Ammon's horn (tissue), 1 donor: ENCODE measurements at places on chromosomes 7 and 10.

GRCh38 chr7:1646957-1647891 is 22.9 kb upstream of the ELFN1 start:
- no peak for DNase-seq

DNA sequence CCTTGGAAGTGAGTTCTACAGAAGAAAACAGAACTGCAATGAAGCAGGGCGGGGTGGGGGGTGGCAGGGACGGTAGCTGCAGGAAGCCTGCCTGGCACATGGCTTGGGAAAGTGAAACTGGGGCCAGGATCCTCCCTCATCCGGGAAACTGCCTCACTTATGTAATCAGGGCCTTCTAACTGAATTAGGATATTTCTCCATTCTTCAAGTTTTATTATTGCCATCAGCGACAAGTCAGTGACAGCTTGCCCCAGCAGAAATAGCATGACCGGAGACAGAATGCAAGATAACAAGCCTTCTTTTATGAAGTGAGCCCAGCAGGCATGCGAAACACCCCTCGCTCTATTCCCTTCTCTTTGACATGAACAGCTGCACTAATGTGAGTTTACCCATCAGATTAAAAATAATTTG is 77.5 kb upstream of the CACUL1 start:
- peak; percentile 73 for DNase-seq

DNA sequence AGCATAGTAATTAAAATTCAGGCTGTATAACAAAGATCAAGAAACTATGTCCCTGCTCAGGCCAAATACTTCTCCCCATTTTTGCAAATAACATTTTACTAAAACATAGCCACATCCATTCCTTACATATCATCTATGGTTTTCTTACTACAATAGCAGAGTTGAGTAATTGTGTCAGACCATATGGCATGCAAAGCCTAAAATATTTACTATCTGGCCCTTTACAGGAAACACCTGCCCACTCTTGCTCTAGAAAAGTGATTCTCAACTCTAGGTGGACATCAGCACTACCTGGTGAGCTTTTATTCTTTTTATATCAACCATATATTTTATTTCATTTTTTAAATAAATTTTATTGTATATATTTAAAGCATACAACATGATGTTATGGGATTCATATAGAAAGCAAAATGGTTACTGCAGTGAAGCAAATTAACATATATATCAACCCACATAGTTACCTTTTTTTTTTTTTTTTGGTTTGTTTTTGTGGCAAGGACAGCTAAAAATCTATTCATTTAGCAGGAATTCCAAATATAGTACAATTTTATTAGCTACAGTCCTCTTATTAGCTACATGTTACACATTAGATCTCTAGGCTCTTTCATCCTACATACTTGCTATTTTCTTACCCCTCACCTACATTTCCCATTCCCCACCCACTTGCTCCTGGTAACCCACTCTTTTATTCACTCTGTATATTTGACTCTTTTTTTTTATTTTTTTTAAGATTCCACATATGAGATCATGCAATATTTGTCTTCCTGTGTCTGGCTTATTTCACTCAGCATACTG is 19.6 kb downstream of the ABI1 start:
- DNase-seq, result no peak

DNA sequence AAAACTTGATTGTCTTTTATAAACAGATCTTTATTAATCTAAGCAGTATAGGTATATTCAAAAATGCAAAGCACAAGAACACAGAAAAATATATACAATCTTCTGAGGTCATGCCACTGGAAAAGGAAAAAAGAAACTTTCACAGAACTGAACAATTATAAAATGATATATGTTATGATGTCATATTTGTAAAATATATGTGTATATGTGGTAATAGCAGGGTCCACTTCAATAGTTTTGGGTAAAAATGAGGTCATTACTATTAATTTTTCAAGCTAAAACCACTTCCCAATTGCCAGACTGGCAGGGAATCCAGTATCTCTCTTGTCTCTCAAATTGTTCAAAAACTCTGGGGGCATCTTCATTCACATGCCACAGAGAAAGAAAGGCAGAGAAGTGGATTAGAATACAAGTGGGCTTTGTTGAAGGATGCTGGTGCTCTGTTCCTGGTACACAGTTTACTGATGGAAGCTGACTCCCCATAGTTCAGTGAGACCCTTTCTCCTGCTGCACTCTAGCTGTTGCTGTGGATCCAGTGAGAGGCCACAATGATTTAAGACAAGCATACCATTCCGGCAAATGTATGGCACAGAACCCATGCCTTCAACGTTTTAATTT is 19.7 kb downstream of the CTNNA3 start:
- peak; percentile 33 for DNase-seq

DNA sequence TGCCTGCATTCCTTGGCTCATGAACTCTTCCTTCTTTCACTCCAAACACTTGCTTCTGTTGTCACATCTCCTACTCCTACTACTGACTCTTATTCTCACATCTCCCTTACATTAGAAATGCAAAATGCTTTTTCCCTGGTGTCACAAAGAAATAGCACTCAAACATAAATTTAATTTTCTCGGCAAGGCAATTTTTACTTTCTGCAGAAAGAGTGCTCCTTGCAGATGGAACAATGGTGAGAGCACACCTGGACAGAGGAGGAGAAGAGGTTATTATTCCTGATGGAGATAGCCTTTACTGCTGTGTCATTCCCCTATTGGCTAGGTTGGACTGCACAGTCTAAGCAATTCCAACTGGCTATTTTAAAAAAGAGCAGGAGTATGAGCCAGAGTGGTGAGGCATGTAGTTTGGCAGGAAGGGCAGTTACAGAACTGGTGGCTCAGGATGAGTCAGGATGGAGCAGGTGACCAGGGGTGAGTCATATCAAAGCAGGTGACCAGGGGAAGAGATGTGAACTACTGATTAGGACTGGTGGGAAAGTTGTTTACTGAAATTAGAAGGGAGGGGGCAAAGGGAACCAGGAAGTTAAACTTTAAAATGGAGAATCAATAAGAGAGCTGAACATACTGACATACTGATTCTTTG is 52.9 kb downstream of the CYP2C9 start:
- DNase-seq, result no peak

GRCh38 chr10:10644676-10645385 is 372.8 kb upstream of the CELF2 start:
- DNase-seq, result no peak

GRCh38 chr7:141073641-141074161 is at the start of gene TMEM178B:
Gene TMEM178B (plus strand): TSS chr7:141074064.
- DNase-seq, result no peak

DNA sequence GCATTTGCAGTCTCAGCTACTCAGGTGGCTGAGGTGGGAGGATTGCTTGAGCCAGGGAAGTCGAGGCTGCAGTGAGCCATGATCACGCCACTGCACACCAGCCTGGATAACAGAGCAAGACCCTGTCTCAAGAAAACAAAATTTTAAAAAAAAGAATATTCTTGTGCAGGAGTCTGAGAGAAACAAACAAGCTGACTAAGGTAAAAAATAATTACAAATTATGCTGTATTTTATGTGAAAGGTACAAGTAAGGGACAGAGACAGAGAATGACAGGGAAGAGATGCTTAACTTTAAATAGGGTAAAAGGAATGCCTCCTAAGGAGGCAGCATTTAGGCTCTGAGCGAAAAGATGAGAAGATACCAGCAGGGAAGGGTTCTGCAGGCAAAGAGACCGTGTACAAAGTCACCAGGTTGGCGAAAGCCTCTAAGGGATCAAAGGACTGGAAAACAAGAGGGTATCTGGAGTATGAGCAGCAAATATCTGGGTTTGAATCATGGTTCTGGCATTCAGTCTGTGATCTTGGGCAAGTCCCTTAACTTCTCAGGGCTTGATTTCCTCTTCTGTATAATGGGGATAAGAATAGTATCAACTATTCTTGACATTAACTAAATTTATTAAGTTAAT is 106.2 kb upstream of the RHOBTB1 start:
- DNase-seq, result no peak

- no peak for DNase-seq
These were observed 56.5 kb downstream of the ST7 start for GRCh38 chr7:117009705-117010361.

DNA sequence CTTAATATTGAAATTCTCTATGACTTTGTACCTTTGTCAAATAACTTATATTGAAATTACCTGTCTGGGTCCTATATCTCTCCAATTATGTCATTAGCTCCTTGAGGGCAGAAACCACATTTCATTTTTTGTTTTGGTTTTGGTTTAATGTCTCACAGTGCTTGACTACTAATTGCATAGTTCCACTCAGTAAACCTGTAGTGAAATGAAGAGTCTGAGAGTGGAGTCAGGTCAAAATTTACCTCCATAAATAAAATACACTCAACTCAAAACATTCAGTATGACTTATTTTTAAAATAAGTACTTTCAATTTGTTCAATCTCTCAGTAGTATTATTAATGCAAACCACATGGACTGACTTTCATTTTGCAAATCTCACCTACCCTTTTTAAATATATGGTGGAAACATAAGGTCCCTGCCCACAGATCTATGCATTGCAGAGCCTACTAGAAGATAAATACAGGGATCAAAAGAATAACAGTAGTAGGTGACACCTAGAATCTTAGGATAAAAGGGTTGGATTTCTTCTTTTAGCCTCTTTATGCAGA is 32.5 kb downstream of the PDE1C start:
- no peak for DNase-seq

- DNase-seq, result no peak
These were observed 11.0 kb downstream of the HECW1 start for GRCh38 chr7:43123457-43123856.

DNA sequence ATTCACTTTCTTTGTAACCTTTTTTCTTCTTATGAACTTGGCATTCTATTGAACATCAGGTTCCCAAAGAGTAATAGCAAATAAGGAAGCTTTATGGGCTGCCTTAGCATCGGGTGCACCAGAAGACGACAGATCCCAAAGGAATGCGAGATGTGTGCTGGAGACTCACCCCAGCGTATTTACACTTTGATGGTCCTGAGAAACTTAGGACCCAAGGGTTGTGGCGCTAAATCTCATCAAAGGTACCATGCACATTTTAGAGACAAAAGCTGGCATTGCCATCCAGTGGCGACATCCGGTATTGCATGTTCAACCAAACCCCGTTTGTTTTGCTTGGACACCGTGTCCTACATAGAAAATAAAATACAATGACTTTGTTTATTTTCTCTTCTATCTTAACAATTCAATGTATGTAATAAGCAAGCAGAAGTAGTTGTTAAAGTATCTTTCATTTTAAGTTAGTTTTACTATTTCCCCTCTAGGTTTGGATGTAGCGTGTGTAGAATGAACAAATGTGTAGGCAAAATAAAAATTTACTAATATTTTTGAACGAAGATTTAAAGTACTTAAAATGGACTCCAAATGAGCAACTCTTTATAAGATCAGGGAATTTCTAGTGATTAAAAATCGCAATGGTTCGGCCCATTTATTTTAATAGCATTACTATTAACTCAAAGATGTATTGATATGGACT is 1154.8 kb downstream of the GATA3 start:
- peak; percentile 75 for DNase-seq

DNA sequence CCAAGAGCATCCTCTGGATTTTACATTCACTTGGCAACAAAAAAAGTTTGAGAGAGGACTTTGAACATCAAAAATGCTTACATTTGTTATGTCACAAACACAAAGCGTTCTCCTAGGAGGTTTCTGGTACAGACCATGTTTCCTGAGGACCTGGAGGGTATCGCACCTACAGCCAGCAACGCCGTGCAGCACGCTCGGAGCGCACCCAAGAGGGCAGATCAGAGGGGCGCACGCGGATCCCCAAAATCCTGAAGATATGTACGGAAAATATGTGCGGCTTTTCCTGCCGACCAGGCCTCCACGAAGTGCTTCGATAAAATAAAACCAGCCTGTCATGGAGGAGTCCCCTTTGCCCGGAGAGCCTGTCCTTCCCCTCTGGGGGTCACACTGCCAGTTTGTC is 454.9 kb downstream of the DNAJB6 start:
- no peak for DNase-seq

- DNase-seq, result no peak
These were observed 134.8 kb upstream of the SEMA3C start for GRCh38 chr7:81053623-81054022.

DNA sequence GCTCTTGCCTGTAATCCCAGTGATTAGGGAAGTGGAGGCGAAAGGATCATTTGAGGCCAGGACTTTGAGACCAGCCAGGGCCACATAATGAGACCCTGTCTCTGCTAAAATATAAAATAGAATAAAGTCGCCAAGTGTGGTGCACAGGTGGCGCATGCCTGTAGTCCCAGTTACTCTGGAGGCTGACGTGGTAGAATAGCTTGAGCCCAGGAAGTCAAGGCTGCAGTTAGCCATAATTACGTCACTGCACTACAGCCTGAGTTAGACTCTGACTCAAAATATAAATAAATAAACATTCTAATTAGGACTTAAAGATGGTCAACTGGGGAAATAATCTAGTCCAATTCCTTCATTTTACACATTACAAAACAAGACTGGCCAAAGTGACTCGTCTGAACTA is 768 bp downstream of the CHCHD2 start:
- no peak for DNase-seq

DNA sequence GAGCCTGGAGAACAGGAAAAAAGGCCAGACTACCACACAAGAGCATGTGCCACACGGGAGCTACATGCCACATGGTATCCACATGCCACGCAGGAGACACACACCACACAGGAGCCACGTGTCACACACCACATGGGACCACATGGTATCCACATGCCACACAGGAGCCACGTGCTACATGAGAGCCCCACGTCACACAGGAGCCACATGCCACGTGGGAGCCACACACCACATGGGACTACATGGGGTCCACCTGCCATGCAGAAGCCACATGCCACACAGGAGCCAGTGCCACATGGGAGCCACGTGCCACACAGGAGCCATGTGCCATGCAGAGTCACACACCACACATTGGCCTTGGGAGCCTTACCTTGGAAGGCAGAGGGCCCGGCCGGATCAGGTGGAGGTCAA is 244.4 kb upstream of the PPP2R2D start:
- no peak for DNase-seq

DNA sequence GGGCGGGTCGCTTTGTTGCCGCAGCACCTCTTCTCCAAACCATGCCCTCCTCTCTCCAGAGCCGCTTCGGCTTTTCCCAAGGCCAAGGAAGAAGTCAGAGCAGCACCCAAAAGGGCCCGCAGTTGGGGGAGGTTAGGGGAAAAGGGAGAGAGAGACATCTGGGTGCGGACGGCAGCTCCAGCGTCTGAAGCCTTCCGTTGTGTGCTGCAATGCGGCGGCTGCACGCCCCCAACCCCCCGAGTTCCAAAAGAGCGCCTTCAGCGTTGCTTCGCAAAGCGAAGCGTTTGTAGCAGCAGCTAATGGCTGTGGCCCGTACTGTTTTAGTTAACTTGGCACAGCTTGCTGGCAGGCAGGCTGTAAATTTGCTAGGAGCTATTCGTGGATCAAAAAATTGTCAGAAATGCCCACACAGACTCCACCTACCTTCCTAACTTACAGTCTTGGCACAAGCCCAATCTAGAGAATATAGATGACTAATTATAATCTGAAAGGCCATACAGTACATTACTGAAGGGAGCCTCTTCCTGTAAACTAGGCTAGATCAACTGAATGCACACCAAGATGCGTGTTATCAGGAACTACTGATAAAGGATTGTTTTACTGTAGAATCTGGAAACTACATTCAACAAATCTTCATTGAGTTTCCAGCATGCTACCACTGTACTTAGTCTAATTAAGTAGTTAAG is 1.1 kb upstream of the KBTBD2 start:
- DNase-seq, result peak; percentile 63

- no peak for DNase-seq
These were observed 67.5 kb downstream of the UNCX start for GRCh38 chr7:1300206-1300605.
